Frontal cortex (tissue), 4 donors: ENCODE measurements at places on chromosomes 4 and X.

- DNase-seq: no peak
These were observed 856.7 kb upstream of the PRKX start for GRCh38 chrX:4570151-4570550.

DNA sequence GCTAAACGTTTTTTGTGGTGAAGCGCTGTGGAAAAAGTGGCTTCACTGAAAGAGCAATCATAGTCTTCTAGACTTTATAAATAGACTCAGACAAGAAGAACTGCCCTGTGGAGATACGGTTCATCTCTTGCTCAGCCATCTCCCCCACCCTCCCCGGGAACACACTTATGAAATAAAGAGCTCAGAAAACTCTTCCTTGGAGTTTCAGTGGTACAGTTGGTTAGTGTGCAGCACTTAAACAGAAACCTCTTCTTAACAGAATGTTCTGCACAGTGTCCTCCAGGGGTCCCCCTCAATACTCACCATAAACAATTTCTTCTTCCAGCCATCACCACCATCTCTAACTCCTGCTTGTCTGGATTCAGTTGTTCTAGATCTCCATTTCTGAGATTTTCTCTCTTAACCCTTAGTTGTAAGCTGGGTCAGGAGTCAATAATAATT lies 313.0 kb downstream of the ARHGAP10 start:
- no peak for DNase-seq

DNA sequence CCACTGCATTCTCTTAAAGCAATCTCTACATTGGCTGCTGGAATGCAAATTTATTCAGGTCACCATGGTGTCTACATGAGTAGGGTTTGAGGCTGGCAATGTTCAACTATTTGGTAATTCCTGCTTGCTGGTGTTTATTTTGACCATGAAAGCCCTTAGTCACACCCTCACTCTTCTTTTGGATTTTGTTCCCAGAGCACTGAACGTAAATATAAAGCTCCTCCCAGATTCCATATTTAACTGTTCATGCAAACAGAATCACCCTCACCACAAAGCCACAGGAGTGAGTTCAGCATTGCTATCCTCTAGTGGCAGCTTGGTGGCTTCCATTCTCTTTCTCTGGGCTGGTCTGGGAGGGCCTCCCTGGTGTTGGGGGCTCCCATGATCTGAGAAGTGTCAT lies 82.8 kb downstream of the LNX1 start:
- no peak for DNase-seq

DNA sequence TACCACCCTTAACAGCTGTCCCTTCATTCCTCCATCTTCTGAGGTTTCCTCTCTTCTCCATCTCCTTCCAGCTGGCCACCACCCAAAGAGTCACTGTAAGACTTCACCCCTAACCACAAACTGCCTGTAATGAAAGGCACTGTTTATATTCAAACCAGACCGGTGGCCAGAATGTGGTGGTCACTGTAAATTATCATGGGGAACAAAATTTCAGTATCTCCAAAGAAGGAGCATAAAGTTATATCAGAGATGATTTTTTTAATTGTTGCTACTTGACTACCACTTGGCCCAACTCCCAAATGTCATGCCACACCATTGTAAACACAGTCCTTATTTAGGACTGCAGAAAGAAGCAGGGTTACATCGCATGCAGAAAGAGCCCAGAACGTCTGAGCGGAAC lies 44.8 kb downstream of the SMARCA1 start:
- no peak for DNase-seq

DNA sequence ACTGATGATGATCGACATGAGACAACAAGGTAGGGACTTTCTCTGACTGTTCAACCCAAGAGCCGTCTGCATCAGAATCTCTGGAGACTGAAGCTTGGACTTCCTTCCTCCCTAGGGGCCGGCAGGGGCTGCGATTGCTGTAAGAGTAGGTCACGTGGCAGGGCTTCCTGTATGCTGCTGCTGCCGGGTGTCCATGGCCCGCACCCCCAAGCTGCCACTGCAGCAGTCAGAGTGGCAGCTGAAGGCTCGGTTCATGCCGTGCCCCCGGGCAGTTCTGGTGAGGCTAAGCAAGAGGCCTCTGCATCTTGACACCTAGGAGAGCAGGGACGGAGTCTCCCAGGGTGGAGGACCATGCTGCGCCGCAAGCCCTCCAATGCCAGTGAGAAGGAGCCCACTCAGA lies at the start of gene SASH3:
Gene SASH3 (plus strand): TSS at position 203 of the 400 bp plus-strand sequence. CDS start 149 bp downstream, at position 352.
- DNase-seq: no peak

GRCh38 chr4:113316879-113317278 lies 267.4 kb downstream of the ANK2 start:
- no peak for DNase-seq

DNA sequence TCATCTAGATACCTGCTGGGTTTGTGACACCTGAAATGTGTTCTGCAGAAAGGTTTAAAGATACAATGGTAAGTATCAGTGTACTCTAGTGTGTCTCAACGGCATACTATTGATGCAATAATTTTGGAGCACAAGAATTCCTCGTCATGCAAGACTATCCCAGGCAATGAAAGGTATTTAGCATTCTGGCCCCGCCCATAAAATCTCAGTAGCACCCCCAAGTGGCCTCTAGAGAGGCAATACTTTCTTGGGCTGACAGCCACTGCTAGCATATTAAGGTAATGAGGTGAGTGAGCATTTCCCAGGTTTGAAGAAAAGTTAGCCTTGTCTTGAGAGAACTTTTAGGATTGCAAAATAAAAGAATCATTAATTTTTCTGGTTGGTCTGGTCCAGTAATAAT lies 24.0 kb downstream of the TAB3 start:
- no peak for DNase-seq

DNA sequence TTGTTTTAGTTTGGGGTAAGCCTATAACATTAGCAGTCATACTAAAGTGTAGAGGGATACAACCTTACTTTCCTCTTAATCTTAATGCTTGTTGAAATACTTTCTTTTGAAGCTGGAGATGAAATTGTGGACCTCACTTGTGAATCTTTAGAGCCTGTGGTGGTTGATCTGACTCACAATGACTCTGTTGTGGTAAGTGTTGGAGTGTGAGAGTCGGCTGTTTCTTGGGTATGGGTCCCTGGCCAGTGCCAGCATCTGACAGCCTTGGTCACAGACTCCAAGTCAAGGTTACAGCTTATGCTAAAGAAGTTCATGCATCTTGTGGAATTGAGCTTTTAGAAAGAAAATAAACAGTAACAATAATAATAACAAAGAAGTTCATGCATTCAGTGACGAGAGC lies 31.6 kb downstream of the RNF4 start:
- no peak for DNase-seq
